ENCODE measurements at places on chromosomes 4 and X.

DNA sequence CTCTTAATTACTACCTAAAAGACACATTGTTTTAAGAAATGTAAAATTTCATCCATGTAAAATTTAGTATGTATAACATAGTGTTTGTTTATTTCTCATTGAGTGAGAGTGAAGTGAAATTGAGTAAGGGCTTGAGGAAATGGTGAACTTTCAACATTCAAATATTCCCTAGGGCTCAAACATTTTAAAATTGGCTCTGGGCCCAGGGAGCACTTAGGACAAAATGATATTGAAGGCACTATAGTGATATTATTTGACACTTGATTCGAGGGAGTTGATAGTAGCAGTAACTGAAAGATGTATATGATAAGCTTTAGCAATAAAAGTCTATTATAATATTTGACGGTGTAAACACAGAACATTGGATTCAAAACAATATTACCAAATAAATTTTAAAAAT lies 1244.0 kb upstream of the TENM3 start:
- no peak for DNase-seq

DNA sequence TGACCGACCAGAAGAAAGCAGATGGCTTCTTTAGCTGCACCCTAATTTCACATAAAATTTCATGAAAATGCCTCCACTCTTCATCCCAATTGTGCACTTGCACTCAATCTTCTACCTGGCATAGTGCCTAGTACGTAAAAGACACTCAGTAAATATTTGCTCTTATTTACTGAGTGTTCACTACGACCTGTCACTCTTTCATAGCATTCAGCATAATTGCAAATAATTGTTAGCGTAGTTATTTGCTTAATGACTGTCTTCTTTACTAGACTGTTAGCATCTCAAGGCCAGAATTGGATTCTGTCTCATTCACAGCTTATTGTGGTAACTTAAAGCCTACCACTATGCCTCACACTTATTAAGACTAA lies 130.2 kb downstream of the ENOX2 start:
- DNase-seq, result no peak

- DNase-seq, result no peak
These were observed 21.0 kb upstream of the BMP15 start for GRCh38 chrX:50889582-50889981.

DNA sequence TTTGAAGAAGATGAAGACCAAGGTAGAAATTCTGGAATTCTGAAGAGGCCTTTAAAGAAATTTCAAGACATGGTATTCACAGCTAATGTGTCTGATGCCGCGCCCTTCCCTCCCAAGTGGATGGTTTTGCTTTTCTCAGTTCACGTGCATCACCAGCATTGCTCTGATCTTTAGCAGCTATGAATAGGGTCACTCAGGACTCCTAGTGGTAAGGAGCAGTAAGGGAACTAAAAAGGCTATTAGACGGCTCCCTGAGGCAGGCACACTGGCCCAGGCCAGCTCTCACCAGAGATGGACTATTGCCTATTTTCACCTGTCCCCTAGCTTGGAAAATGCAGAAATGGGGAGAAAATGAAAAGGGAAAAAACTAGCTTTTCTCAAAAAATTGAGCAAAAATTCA lies 447.5 kb upstream of the RASGEF1B start:
- peak; percentile 24 for DNase-seq
